Left ventricle myocardium superior (tissue), 1 donor: ENCODE measurements at places on chromosomes 5 and 9. TPM values are rescaled to one million over a fixed set of nuclear protein-coding genes. Genes with fewer than 3 reads are reported as not detected.

GRCh38 chr9:121171236-121171635 is 30.4 kb downstream of the RAB14 start:
- DNase-seq, result no peak

DNA sequence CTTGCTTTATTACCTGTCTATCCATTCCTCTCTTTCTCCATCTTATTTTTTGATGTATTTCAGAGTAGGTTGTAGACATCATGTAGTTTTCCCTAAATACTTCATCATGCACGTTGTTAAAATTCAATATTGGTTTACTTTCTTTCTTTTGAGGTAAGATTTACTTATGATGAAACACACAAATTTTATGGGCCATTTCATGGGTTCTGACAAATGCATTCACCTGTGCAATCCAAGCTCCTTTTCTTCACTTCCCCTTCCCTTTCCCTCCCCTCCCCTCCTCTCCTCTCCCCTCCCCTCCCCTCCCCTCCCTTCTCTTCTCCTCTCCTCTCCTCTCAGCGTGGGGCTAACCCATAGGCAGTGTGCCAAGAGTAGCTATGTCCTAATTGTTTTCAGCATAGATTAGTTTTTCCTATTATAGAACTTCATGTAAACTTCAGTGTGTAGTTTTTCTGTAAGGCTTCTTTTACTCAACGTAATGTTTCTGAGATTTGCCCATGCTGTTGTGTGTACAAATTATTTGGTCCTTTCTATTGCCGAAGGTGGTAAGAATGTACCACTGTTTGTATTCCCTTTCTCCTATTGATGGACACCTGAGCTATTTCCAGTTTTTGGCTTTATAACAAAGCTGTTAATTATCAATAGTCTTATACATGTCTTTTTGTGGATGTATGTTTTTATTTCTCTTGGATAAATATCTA is 92.9 kb upstream of the CLINT1 start:
- DNase-seq, result no peak

The TRIP13 gene
- 0.32 TPM for total RNA-seq

The CCDC112 gene
- total RNA-seq, result 4.6 TPM

The PCDHA4 gene
- total RNA-seq, result 0.10 TPM

GRCh38 chr5:40046792-40047191 is 622.0 kb upstream of the DAB2 start:
- no peak for DNase-seq

DNA sequence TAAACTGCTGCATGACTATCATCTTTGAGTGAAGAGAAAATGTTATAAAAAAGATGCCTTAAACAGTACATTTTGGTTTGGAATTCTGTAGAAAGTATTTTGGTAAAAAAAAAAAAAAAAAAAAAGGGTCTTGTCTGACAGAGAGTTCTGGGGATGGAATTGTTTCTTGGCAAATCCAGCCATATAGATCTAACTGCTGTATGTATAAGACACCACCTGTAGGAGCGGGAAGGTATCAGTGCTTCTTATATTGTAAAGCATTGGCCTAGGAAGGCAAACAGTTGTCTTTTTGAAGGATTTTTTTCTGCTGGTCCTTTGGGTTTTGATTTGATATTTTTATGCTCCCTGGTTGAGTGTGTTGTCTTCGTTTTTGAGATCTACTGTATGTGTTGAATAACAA is 2.8 kb downstream of the PURA start:
- DNase-seq, result no peak

GRCh38 chr5:18752317-18752716 is 1118.1 kb downstream of the TAF11L14 start:
- no peak for DNase-seq

The C6 gene
- 44.6 TPM for total RNA-seq

DNA sequence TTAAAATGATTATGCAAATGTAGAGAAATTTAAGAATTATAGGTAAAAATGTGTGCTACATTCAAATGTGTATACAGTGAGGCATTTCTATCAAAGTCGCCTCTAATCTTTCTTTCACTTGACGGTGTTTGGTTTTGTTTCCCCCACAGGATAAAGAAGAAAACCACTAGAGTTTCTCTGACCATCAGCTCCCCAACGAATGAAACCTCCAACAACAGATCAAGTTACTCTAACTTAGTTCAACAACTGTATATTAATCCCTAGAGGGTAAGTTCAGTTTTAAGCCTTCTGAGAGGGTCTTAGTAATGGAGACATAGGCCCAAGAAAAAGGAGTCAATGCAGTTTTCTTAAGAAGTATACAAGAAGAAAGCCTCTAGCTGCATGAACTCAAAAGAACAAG is 11.5 kb upstream of the MYOT start:
- no peak for DNase-seq

DNA sequence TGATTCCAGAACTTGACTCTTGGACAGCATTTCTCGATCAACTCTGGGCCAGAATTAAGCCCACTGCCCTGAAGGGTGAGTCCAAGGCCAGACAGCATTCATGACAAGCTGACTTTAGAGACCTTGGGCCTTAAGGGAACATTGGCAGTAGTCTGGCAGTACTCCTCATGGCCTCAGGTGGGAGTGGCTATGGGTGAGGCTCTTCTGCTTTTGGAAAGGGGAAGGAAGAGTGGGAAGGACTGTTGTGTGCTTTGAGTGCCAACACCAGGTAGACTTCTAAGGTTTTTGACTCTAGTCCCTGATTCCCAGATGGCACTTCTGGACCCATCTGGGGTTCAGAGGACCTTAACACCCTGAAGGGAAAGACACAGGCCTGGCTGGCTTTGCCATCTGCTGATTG is 530.4 kb downstream of the ACTL7B start:
- no peak for DNase-seq

GRCh38 chr9:131304676-131305355 is 15.3 kb downstream of the PLPP7 start:
- no peak for DNase-seq

The SLC44A1 gene
- 14.3 TPM for total RNA-seq

GRCh38 chr5:16585041-16585667 is 31.6 kb downstream of the RETREG1 start:
- no peak for DNase-seq

DNA sequence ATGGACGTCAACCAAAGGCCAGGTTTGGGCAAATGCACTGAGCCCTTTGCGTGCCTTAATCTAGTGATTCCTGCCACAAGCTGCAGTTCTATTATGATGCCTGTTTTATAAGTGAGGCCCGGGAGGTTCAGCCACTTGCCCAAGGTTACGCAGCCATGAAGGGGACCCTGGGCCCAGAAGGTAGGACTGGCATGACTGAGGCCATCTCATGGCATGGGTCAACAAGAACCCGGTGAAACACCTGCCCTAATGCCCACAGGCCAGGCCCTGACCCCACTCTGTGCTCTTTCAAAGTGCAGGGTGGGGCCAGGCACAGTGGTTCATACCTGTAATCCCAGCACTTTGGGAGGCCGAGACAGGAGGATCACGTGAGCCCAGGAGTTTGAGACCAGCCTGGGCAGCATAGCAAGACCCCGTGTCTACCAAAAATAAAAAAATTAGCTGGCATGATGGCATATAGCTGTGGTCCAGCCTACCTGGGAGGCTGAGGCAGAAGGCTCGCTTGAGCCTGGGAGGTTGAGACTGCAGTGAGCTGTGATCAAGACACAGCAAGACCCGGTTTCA is 8.6 kb downstream of the NINJ1 start:
- no peak for DNase-seq

GRCh38 chr5:142978726-142979125 is 208.5 kb downstream of the ARHGAP26 start:
- no peak for DNase-seq

GRCh38 chr9:93536874-93537273 is 39.5 kb upstream of the PHF2 start:
- DNase-seq, result no peak

DNA sequence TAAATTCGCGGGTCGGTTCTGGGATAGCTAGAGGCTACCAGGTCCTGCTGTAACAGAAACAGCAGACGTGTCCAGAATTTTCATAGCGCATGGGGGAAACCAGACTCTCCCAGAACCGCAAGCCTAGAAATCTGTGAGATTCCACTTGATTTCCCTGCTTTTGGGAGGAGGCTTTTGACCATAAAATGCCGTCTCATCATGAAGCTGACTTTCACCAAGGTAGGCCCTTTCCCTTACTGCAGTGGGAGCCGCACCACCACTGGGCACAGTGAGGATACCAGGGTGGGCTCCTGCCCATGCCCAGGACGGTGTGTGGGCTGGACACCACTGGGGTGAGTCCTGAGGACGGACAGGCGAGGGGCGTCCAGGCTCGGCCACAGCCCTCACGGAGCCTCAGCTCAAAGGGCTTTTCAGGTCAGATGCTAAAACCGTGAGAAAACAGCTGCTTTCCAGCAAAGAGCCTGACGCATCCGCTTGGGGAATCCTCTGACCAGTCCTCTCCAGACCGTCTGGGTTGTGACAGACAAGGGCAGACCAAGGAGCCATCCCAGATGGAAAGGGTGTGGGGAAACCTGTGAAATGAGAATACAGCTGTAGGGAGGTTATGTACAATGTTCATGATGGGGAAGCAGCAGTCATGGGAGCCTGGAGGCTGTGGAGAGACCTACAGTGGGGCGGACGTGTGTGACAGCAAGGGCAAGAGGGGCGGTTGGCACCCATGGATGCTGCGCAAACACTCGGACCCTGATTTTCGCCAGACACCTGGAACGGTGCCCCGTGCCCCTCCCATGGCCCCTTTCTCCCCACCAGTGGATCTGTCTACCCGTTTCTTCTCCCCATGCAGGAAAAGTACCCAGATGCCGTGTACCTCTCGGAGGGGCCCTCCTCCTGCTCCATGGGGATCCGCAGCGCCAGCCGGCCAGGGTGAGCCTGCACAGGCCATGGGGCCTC is 59.2 kb downstream of the IPPK start:
- peak; percentile 66 for DNase-seq

DNA sequence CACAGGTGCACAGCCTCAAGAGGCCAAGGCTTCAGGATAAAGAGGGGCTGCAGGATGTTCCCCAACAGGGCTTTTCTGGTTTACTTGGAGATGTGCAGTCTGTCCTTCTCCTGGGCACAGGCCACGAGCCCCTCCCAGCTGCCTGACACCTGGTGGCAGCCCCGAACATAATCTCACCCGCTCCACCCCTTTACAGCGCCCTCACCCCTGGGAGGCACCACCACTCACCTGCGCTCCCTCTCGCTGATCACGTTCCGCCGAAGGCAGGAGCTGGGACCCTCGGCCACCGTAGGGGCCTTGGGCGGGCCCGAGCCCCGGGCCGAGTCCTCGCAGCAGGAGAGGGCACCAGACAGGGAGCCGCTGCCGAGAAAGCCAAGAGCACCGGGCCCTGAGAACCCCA is 514 bp downstream of the SOHLH1 start:
- no peak for DNase-seq

DNA sequence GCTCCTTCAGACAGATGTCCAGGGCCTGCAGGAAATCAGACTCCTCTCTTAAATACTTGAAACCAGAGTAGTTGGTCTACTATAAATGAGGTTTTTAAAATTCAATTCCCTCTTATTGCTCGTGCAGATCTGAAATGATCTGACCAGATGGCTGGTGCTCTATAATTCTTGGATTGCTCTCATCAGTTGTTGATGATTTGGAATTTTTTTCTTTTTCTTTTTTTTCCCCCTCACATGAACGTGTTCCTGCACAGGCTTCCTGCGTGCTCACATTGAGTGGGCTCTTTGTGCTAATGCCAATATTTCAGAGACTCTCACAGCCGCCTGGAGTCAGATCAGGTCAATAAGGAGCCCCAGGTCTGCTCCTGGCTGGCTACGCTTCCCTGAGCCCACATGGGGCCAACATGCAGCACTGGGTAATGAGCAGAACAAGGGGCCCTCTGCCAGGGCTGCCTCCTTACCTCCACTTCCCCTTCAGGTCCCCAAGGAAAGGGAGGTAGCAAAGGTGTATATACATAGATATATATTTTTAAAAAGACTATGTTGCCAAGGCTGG is 82.0 kb downstream of the SIL1 start:
- no peak for DNase-seq

- DNase-seq, result no peak
Measured at GRCh38 chr5:80008995-80009765, 18.1 kb upstream of the MTX3 start.

DNA sequence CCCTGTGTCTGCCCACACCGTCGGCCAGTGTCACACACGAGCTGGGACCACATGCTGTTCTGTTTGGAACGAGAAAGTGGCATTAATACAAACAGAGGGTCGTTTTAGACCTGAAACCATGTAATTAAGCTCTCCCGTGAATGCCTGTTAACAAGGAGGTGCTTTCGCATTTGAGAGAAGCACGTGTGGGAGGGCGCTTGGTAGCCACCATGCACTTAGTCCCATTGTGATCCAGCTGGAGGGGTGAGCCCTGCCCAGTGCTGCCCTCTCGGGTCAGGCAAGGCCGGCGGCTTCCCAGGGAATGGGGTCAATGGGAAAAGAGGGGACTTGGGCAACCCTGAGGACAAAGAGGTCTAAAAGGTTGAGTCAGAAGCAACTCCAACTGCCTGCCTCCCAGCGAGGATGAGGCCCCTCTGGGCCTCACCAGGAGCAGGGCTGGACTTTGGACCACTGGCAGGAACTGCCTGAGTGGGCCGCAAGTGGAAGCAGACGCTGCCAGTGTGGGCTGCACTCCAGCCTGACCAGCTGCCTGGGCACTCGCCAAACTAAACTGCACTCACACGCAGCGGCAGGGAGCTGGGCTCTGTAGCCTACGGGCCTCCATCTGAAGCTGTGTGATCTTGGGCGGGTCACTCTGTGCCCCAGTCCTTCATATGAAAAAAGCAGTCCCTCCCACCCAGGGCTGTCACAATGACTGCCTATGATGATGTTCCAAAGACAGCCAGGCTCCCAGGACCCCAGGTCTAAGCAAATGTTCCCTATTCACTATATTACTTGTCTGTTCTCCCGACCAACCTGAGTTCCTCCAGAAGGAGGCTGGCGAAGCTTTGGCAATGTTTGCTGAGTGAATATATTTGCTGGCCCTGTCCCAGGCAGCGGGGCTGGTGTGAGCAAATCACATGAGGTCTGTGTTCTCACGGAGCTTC is 195.7 kb downstream of the CDK5RAP2 start:
- peak; percentile 37 for DNase-seq

GRCh38 chr5:6808462-6808861 is 95.2 kb downstream of the TENT4A start:
- no peak for DNase-seq

The OSMR gene
- 9.9 TPM for total RNA-seq

The KCNIP1 gene
- 0.20 TPM for total RNA-seq

The DRD1 gene
- total RNA-seq, result not detected

GRCh38 chr9:16960084-16960483 is 89.6 kb upstream of the BNC2 start:
- DNase-seq, result no peak

DNA sequence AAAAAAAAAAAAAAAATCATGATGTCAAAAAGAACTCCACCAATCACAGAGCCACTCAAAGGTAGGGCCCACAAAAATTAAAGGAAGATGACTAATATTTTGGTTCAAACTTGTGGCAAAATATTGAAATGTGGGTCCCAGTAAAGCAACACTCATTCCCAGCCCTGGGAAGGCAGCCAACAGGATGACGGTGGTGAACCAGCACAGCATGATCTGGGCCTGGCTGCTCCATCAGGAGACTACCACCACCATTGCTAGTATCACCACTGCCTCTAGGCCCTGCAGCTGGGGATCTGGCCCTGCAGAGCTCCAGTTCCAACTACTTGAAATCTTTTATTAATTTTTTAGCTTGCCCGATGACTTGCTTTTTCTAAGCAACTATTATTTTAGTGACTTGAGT is 206.8 kb upstream of the ITGA1 start:
- peak; percentile 23 for DNase-seq

GRCh38 chr5:139524940-139525585 is 36.1 kb upstream of the UBE2D2 start:
- DNase-seq, result no peak

The FBXW5 gene
- total RNA-seq, result 162 TPM
